ENCODE measurements at places on chromosomes 7 and 10. TPM values are rescaled to one million over a fixed set of nuclear protein-coding genes. Genes with fewer than 3 reads are reported as not detected.
A peak's percentile ranks its signal among the peaks of the same experiment; 100 is the strongest.

- H3K27me3 ChIP-seq = no peaks in the 10 kb centered on the region
- H3K4me1 ChIP-seq = no peaks in the 10 kb centered on the region
- peak; percentile 93 for ATAC-seq
- H3K36me3 ChIP-seq = no peaks in the 10 kb centered on the region
- H3K4me3 ChIP-seq = peak overlapping the region; percentile 86
Observed at GRCh38 chr10:86710987-86711512, 42.7 kb downstream of the LDB3 start.

The TRIM73 gene
- 3.2 TPM for total RNA-seq

The ASZ1 gene
- not detected for total RNA-seq

DNA sequence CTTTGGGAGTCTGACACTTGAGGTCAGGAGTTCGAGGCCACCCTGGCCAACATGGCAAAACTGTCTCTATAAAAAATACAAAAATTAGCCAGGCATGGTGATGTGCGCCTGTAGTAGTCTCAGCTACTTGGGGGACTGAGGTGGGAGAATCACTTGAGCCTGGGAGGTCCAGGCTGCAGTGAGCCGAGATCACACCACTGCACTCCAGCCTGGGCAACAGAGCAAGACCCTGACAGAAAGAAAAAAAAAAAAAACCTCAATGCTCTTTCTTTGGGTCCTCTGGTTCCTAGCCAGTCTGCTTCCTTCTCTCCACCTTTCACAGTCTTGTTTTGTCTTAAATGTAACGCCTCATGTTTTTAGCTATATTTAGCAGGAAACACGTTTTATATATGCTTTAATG is 9.4 kb downstream of the OGDH start:
- H3K27ac ChIP-seq = no peak overlapping the region
- H3K27me3 ChIP-seq = no peaks in the 10 kb centered on the region
- H3K36me3 ChIP-seq = peaks cover 42% of the 10 kb centered on the region
- peaks cover 59% of the 10 kb centered on the region for H3K4me1 ChIP-seq

The MRPS16 gene
- 69.5 TPM for total RNA-seq
